ENCODE measurements at places on chromosomes 5 and 9.
A peak's percentile ranks its signal among the peaks of the same experiment; 100 is the strongest.

GRCh38 chr9:3809724-3810123 lies 283.9 kb upstream of the RFX3 start:
- no peak for DNase-seq

GRCh38 chr5:41748631-41749030 lies 121.6 kb downstream of the OXCT1 start:
- peak; percentile 45 for DNase-seq

GRCh38 chr9:91415290-91415689 lies 8.3 kb downstream of the NFIL3 start:
- peak; percentile 45 for DNase-seq

DNA sequence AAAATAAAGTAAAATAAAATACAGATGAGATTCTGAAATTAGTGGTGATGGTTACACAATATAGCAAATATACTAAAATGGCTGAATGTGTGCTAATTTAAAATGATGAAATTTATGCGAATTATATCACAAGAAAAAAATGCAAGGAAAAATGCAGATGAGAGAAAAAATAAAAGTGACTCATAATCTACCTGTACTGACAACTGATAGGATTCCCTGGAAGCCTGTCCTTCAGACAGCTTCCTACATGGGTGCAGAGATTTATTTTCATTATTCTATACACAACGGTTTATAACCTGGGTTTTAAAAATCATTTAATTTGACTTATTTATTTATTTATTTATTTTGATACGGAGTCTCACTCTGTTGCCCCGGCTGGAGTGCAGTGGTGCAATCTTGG lies 5.8 kb upstream of the NCS1 start:
- DNase-seq, result no peak

DNA sequence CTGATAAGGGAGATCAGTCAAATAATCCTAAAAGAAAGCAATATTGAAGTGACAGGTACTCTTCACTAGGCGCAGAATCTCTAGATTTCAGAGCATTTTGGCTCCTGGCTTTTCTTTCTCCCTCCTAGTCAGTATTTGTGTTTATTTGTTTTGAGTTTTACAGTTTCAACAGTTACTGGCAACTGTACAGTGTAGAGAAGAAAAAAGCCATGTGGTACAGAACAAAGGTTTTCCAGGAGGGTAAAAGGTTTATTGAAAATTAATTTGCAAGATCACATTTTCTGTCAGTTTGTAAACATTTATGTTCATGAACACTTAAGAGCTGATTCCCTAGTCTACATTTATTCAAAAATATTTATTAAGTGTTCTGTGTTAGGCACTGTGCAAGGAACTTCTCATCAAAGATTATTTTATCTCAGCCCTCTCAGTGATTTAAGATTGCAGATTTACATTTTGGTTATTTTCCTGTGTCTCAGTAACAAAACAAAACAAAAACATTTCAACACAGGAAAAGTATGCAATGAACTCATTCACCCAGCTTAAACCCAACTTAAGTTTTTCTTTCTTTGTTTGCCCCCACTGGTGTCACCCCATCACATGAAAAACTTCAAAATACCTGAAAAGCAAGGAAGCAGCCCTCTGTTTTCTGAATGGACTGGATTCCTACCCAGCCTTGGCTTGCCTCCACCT lies 12.9 kb downstream of the MINAR2 start:
- no peak for DNase-seq

GRCh38 chr9:70506159-70506558 lies 91.7 kb upstream of the KLF9 start:
- DNase-seq, result no peak

GRCh38 chr5:58021466-58021865 lies 438.4 kb downstream of the PLK2 start:
- no peak for DNase-seq
